Mammary epithelial cell (primary cell): ENCODE measurements at places on chromosomes 3 and 15.
A peak's percentile ranks its signal among the peaks of the same experiment; 100 is the strongest.

- DNase-seq, result no peak
These were observed 128.3 kb downstream of the PLCL2 start for GRCh38 chr3:17013050-17013449.

- DNase-seq, result peak; percentile 50
These were observed 33.6 kb upstream of the PLSCR2 start for GRCh38 chr3:146502887-146503460.

GRCh38 chr3:69499899-69500421, 114.1 kb upstream of the FRMD4B start:
- DNase-seq, result no peak

GRCh38 chr15:45027220-45027619, 4.2 kb downstream of the SORD start:
- DNase-seq, result no peak

- DNase-seq, result no peak
These were observed 25.2 kb downstream of the ARPP21 start for GRCh38 chr3:35664460-35664919.

- DNase-seq, result no peak
These were observed 273.3 kb downstream of the RPLP1 start for GRCh38 chr15:69725957-69726356.

GRCh38 chr3:50299929-50300680, 900 bp upstream of the HYAL3 start:
- peak; percentile 82 for DNase-seq

DNA sequence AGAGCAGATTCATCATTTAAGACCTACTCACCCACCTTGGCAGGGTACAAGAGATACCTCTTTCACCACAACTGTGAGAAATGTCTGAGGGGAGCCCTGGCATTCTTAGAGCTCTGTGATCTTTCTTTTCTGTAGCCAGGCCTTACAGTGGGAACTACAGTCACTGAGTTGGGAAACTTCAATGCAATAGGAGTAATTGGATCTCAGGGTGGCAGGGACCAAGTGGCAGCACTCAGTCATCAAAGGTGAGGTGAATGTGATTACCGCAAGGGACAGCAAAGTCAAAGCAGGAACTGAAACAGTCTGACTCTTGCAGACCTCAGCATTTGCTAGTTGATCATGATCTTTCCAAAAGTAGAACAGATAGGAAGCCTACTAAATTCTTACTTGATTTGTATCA, 7.2 kb upstream of the MCF2L2 start:
- no peak for DNase-seq

- DNase-seq, result no peak
These were observed 63.1 kb downstream of the SERP1 start for GRCh38 chr3:150483226-150483625.

GRCh38 chr3:185430375-185430774, 67.4 kb downstream of the MAP3K13 start:
- DNase-seq, result no peak

- peak; percentile 99 for DNase-seq
These were observed 250.7 kb upstream of the TBL1XR1 start for GRCh38 chr3:177447938-177448337.

GRCh38 chr15:45458746-45459403, 63.7 kb downstream of the SLC30A4 start:
- peak; percentile 44 for DNase-seq

- DNase-seq, result no peak
These were observed 37.9 kb downstream of the ACAD9 start for GRCh38 chr3:128917291-128917690.

DNA sequence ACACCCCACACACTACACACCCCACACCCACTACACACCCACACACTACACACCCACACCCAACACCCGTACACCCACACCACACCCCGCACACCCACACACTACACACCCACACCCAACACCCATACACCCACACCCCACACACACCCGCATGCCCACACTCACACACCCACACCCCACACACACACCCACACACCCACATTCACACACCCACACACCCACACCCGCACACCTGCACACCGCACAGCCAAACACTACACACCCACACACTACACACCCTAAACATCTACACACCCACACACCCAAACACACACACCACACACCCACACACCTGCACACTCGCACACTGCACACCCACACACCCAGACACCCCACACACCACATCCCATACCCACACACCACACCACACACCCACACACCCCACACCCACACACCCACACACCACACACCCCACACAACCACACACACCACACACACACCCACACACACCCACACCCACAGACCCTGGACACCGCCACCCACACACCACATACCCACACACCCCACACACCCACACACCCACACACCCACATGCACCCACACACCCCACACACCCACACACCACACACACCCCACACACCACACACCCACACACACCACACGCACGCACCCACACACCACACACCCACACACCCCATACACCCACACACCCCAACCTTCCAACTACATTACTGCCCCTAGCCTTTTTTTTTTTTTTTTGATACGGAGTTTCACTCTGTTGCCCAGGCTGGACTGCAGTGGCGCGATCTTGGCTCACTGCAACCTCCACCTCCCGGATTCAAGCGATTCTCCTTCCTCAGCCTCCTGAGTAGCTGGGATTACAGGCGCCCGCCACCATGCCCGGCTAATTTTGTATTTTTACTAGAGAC, 16.9 kb downstream of the CEP19 start:
- DNase-seq, result no peak

DNA sequence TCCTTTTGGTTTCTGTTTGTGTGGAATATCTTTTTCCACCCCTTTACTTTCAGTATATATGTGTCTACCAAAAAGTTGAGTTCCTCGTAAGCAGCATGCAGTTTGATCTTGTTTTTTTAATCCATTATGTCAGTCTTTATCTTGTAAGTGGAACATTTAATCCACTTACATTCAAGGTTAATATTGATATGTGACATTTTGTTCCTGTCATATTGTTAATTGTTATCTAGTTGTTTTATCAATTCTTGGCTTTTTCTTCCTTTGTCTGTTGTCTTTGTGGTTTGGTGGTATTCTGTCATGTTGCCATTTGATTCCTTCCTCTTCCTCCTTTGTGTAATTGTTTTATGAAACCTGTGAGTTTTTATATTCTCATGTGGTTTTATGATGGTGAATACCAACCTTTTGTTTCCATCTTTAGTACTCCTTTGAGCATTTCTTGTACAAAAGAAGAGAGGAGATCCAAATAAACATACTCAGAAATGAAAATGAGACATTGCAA, 43.4 kb upstream of the XCR1 start:
- DNase-seq, result no peak

DNA sequence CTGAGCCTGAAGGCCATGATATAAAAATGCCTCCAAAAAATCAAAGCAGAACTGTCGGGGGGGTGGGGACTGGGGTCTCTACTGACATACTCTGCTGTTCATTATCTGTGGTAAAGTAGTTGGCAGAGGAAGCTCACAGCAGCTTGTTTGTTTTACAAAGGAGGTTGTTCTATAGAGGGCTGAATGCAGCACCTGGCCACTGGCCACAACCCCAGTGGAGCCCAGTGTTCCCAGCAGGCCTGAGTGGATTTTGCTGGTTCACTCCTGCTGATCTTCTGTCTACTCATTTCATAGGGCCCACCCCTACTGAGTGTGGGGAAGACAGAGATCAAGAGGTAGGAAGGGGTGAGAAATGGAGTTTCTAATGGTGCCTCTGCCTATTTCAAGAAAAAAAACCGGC, 125.5 kb downstream of the DIPK2A start:
- DNase-seq, result no peak

DNA sequence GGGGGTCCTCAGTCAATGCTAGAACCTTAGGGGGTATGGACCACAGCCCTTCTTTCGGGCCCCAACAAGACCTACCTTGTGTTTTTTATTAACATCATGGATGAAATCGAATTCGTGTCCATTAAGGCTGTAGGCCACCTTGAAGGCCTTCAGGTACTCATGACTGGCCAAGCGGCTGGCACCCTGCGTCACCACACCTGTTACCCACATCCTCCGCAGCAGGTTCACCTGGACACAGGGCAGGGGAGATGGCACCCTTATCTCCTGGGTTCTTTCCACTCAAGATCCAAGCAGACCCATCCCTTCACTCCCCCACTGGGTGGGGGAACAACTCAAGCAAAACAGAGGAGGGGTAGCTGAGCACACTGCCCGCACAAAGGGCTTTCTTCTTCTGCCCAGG, 6.6 kb downstream of the MFGE8 start:
- no peak for DNase-seq

DNA sequence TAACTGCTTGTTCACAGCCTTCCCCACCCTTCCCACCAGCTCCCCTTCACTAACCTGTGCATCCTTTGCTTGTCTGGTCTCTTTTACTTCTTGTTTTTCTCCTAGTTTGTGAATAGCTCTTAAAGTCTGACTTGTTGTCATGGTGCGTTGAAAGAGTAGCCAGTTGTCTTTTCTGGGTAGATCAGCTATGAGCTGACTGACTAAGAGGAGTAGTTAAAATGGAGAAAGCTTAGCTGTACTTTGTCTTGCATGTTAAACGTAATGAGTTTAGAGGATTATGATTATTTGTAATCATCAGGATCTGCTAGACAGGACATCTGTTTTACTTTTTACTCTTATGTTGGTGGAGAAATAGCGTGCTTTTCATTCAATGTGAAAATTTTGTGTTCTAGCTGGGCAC, 35.9 kb downstream of the ATP2C1 start:
- DNase-seq, result no peak

DNA sequence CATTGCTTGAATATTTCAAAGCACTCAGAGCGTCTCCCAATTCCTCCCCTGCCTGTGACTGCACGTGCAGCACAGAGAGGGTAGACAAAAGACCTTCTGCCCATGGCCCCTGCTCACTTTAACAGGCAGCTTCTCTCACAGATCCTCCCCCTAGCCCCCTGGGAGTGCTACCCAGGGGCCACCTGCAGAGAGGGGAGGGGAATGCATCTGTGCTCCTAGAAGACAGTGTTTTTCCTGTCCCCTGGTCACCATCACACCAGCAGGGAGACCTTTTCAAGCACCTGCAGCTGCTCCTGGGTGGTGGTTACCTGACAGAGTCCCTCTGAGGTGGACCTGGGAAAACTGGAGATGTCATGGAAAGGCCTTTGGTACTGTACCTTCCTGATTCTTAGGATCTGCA, 56.7 kb upstream of the PRR23C start:
- no peak for DNase-seq

DNA sequence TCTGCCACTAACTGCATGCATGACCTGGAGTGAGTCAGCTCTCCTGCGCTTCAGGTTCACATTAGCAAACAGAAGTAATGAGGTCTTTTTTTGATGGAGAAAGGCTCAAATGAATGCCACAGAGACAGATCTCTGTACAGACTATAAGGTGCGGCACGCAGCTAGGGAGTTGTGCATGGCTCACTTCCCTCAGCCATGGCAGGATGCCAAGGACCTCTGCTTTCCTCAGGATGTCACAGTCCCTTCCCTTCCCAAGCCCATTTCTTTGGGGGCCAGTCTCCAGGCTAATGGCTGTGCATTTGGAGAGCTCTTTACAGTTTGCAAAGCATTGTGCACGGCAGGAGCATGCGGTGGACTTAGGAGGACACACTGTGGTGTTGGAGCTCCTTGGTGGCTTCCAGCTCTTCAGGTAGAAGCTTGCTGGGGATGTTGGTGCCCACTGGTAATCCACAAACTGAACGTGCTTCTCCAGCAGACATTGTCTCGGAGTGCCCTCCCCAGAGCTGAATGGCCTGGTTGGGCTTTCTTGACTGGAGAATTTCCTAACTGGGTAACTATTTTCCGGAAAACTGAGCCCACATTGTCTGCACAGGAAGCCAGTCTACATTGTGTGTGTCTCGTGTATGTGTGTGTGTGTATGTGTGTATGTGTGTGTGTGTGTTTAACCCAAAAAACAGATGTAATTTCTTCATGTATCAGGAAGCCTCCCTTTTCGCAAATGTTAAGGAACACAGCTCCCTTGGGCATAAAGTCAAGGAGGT, 172.5 kb upstream of the TLE3 start:
- DNase-seq, result no peak

GRCh38 chr3:170274641-170275040, 52.4 kb downstream of the PRKCI start:
- DNase-seq, result no peak

DNA sequence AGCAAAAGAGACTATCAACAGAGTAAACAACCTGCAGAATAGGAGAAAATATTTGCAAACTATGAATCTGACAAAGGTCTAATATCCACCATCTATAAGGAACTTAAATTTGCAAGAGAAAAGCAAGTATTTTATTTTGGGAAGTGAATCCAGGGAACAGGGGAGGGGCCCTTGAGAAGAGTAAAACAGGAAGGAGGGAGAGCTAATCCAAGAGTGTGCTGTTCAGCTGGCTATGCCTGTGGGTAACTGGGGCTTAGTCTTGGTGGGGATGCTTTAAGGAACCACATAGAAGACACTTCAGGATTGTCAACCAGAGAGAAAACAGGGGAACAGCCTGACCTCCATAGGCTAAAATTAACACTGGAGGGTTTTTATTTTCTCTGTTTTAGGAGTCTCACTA, 3.9 kb upstream of the HHLA2 start:
- DNase-seq, result no peak
